ENCODE measurements at places on chromosomes 13 and 19.

GRCh38 chr13:107681600-107681999, 533.7 kb downstream of the LIG4 start:
- DNase-seq = no peak

DNA sequence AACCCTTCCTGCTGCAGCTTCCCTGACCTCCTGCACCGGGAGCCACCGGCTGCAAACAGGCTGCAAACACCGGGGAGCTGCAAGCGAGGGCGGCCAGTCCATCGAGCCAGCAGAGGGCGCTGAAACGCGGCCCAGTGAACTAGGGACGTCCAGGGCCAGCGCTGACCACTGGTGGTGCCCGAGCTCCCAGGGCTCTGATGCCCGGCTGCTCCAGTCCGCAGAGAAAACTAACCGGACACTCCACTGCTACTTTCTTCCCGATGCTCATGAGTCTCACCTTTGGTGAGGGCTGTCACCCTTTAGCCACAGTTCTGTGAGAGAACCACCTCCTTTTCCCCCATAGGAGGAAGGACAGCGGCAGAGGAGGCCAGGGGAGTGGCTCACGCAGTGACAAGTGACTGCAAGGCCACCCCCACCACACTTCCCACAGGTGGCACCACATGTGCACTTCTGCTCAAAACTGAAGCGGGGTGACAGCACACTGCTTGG, 82.8 kb upstream of the MTIF3 start:
- DNase-seq = peak; percentile 96

DNA sequence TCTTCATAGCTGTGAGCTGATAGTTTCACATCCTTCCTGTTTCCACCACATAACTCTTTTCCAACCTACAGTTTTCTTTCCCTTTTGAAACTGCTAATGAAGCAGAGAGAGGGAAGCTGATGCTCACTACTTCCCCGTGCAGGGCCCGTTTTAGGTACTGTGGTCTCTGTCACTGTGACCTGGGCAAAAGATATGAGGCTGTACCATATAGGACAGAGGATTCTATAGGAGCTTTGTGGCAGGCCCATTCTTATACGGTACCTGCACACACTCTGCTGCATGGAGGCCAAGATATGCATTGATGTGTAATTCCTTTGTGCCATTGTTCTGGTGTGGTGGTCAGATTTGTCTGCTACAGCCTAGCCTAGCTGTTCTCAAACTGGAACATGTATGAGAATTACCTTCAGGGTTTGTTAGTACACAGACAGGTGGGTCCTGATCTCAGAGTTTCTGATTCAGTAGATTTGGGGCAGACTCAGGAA, 577.3 kb downstream of the LMO7 start:
- no peak for DNase-seq

DNA sequence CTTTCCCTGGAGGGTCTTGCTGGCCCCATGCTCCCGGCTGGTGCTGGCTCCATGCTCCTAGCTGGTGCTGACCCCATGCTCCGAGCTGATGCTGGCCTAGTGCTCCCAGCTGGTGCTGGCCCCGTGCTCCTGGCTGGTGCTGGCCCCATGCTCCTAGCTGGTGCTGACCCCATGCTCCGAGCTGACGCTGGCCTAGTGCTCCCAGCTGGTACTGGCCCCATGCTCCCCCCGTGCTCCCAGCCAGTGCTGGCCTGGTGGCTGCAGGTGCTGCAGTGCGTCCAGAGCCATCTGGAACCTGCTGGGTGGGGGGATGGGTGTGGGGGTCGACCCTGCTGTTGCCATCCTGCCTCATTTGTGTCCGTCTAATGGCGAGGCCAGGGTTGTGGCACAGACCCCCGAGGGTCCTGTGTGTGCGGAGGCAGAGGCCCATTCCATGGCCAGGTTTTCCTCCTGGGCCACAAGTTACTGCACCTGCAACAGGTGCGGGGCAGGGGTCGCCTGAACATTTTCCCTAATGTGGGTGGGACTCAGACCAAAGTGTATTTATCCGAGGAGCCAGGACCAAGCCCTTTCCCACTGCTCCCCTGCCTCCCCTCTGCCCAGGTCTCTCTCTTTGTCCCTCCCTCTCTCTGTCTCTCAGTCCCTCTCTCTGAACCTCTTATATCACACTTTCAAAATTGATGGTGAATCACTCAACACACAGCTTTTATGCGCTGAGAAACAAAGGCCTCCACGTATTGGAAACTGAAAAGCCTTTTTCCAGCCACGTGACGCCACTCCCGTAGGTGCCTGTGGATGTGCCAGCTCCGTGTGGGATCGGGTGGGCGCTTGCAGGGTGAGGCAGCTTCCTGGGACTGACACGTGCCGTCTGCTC, 45.1 kb downstream of the MCF2L start:
- DNase-seq = peak; percentile 50

GRCh38 chr13:56201834-56202233, 938.9 kb upstream of the PRR20A start:
- DNase-seq = no peak

Data from right cardiac atrium (tissue), 5 donors.